ENCODE measurements at places on chromosomes 5 and 9.
A peak's percentile ranks its signal among the peaks of the same experiment; 100 is the strongest.

- no peak for DNase-seq
These were observed 136.2 kb downstream of the MPDZ start for GRCh38 chr9:13143281-13143680.

- no peak for DNase-seq
These were observed 484.6 kb downstream of the SLCO4C1 start for GRCh38 chr5:101811466-101811865.

GRCh38 chr5:112616812-112617547 is 120.7 kb upstream of the APC start:
- no peak for DNase-seq

GRCh38 chr5:172175263-172175719 is 12.7 kb downstream of the STK10 start:
- DNase-seq = peak; percentile 87

DNA sequence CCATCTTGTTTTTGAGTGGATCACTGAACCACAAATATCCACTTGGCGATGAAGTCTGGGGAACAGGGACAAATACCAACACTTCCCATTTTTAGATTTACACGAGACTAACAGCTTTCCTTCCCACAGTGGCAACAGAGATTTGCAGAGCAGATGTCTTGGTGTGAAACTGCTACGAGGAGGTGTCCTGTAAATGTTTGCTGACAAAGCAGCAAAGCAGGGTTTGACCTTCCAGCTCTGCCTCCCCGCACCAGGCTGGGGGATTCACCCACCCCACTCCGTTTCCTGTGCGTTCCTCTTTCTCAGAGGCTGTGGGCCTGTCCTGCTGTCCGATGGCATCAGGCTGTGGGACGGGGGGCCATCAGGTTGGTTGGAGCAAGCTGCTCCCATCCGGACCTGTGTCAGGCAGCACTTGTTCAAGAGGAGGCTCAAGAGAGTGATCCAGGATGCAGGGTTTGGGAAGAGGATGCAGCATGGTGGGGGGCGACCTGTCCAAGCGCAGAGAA is 693 bp upstream of the RGS3 start:
- DNase-seq = no peak

GRCh38 chr9:14238518-14238917 is 75.4 kb downstream of the NFIB start:
- DNase-seq = no peak

- no peak for DNase-seq
These were observed 50.1 kb downstream of the SLC1A3 start for GRCh38 chr5:36656556-36656955.

DNA sequence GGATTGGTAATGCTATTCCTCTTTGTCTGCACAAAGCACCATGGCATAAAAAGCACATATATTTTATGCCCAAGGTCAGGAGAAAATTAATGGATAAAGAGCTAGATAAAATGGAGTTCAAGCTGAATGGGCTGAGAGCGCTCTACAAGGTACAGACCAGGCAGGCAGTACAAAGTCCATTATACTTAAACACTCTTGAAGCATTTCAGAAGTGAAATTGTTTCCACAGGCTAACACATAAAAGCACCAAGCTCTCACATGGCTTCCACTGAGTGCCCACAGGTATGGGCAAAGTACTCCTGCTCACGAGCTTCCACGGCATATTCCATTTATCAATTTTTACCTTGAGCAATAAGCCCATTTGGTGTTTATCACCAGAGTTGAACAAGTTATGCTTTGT is 771.2 kb upstream of the DMAC1 start:
- no peak for DNase-seq

DNA sequence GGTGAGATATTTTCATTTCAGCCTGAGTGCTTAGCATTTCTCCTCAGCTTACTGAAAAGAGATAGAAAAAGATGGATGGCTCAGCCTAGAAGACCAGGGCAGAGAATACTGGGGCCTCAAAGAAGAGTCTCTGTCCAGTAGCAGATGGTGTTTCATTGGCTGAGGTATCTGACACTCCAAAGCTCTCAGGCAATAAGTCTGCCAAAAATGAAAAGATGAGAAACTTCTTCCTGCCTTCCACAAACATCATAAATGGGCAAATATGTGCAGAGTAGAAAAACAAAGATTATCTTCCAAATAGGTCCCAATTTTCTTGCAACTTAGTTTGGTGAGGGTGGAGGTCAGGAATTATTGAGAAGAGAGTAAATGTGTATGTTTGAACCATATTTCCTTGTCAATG is 87.4 kb upstream of the ICE1 start:
- DNase-seq = no peak

GRCh38 chr5:158852622-158853021 is 247.1 kb downstream of the EBF1 start:
- no peak for DNase-seq

GRCh38 chr9:136618580-136619547 is 43.9 kb upstream of the EGFL7 start:
- DNase-seq = no peak

DNA sequence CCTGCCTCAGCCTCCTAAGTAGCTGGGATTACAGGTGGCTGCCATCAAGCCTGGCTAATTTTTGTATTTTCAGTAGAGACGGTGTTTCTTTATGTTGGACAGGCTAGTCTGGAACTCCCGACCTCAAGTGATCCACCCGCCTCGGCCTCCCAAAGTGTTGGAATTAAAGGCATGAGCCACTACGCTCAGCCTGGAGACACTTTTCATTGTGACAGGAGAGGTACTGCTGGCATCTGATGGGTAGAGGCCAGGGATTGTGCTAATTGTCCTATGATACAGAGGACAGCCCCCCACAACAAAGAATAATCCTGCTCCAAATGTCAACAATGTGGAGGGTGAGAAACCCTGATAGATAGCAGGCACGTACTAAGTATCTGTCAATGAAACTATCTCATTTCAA is 91.3 kb upstream of the SLC25A48 start:
- DNase-seq = no peak

DNA sequence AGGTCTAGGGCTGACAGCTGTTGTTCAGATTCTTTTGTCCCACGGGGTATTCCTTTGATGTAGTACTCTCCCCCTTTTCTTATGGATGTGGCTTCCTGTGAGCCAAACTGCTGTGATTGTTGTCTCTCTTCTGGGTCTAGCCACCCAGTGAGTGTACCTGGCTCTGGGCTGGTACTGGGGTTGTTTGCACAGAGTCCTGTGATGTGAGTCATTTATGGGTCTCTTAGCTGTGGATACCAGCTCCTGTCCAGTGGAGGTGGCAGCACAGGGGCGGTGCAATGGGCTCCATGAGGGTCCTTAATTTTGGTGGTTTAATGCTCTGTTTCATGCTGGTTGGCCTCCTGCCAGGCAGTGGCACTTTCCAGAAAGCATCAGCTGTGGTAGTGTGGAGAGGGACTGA is 161.3 kb downstream of the CAVIN4 start:
- no peak for DNase-seq

GRCh38 chr5:5063533-5063953 is 76.6 kb upstream of the ADAMTS16 start:
- no peak for DNase-seq

DNA sequence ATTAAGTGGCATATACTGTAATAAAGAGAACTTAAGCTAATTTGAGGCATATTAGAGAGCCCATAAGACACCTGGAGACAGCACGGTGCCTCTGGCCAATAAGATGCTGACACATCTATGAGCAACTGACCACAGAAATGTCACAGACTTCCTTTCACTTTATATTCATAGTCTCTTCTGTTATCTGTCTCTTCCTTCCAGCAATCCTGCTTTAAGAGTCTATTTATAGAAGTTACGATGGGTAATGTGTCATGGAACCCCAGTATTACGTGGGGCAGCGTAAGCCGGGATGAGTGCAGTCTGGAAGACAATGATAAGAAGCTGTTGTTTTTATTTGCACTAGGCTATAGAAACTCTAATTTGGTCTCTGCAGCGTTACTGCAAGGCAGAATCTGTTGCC is 136.8 kb downstream of the CFAP90 start:
- DNase-seq = no peak

- no peak for DNase-seq
These were observed 118.8 kb downstream of the MTX3 start for GRCh38 chr5:79872291-79872690.

- no peak for DNase-seq
These were observed 547.2 kb downstream of the LRRC70 start for GRCh38 chr5:63125862-63126261.

- no peak for DNase-seq
These were observed 12.2 kb upstream of the S1PR3 start for GRCh38 chr9:88979021-88979420.

GRCh38 chr9:135588371-135588770 is 26.8 kb downstream of the PAEP start:
- no peak for DNase-seq

DNA sequence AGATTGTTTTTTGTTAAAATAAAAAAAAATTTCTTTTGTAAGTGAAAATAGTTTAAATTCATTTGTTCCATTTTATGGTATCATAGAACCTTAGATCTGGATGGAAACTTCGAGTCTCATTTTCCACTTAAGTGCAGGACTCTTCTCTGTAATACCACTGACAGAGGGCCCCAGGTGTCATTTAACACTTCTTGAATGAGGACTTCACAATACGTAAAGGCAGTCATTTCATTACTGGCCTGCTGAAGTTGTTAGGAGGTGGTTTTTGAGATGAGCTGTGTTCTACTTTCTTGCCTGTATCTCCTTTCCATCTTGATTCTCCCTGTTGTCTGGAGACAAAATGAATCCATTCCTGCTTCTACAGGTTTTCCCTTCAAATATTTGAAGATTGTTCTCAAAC is 455.3 kb downstream of the DMRT2 start:
- DNase-seq = no peak

DNA sequence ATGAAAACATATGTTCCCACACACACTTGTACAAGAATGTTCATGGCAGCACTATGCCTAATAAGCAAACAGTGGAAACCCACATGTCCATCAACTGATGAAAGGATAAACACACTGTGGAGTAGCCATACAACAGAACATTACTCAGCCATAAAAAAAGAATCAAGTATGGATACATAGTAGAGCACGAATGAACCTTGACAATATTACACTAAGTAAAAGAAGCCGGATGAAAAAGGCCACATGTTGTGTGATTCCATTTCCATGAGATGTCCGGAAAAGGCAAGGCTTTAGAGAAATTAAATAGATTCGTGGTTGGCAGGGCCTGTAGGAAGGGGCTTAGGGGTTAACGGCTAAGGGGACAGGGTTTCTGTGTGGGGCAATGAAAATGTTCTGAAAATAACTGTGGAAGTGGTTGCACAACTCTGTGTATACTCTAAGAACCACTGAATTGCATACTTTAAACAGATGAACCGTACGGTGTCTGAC is 51.4 kb downstream of the COL23A1 start:
- no peak for DNase-seq

DNA sequence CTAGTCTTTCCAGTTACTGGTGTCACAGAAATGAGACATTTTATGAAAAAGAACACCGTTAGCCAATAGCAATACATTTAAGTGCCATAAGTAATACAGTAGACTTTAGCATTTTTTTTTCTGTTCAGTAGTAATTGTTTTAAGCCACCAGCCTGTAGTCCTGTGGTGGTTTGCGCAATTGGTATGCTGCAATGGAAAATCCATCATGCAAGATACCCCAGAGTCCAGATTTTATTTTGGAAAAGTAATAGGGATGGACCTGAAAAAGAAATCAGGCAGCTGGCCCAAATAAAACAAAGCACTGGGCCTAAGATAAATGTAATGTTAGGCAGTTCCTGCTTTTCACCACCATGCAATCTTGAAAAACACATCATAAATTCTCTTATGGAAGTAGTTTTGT is 94.6 kb upstream of the RASGRF2 start:
- no peak for DNase-seq

DNA sequence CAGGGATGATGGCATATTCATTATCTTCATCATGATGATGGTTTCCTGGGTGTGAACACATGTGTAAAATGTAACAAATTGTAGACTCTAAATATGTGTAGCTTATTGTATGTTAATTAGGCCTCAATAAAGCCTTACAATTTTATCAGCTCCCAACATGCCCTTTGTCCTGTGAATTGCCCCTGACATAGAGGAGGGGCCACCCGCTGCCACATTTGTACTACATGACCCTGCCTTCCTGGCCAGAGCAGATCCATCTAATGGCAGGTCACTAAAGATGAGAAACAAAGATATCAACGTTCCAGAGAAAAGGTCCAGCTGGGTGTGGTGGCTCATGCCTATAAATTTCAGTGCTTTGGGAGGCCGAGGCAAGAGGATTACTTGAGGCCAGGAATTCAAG is 117.2 kb downstream of the CAAP1 start:
- DNase-seq = no peak

- peak; percentile 22 for DNase-seq
These were observed 69.8 kb downstream of the KDM4C start for GRCh38 chr9:6827439-6828145.

DNA sequence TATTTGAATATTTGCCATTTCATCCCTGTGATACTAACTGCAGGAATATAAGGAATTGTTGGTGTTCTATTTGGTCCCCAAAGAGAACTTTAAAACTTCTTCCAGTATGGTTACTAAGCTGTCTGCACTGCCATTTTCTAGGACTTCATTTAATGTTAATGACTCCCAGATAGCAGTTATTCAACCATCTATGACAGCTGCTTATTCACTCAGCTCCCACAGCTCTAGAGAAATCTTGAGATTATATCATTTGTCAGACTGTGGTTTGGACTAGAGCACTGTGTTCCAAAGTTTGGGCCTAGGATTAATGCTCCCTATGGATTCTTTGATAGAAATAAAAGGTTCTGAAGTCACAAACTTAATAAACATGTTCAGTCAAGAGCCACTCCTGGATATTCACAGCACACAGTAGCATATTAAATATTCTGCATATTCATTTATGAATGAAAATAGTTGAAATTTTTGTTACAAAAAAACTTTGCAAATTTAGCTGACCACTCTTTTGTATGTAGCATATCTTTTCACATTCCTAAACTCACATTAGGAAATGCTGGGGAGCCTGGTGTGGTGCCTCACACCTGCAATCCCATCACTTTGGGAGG is 173.7 kb downstream of the NFIB start:
- DNase-seq = no peak

DNA sequence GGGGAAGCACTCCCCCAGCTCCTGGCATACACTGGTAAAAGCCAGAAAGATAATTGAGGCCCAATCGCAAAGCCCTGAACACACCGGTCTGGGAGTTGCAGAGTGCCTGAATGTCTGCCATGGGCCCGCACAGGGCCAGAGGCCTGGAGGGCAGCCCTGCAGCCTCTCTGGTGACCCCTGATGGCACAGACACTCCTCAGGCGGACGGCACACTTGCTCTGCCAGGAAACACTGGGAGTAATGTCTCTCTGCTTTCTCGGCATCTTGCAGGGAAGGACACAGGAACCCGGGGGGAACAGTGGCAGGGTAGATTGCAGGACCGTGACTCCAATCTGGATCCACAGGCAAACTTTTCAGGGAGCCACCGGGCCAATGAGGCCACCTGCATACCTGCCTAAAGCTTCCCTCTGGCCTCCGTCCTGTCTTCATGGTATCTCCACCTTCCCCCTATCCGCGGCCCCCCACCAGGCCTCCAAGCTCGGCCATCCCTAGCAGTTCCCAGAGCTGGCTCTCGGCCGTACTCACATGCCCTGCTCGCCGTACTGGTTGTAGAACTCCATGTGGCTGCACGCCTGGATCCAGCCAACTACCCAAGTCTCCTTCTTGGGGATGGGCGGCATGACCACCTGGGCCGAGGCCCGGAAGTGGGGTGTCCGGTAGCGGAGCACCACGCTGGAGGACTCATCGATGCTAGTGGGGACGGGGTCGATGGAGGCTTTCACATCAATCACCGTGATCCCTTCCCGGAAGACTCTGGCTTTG is 797 bp downstream of the FAM78A start:
- DNase-seq = peak; percentile 30

- DNase-seq = no peak
These were observed 17.4 kb downstream of the ACSL6 start for GRCh38 chr5:131994090-131994489.

Measured in stimulated activated CD4-positive, alpha-beta T cell treated with anti-CD3 and anti-CD28 coated beads, Interleukin-2, amount 100 ng/mL, for 24 hours (primary cell).